A549 (cell line): ENCODE measurements at places on chromosomes 1 and 21.

DNA sequence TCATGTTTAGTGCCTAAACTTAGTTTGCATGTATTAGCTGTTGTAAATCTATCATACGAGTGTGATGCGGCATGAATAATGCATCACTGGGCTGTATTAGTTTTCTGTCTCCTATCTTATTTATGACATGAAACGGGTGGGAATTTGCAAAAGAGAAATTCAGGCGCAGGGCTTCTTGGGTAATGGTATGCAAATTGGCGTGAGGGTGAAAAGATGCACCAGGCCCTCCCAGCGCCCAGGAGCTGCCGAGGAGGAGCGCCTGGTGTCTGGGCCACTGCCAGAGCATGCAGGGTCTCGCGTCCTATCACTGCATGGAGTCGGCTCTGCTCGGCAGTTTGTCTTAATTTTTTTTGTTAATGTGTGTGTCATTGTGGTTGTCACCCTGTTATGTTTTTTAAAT, 82.9 kb upstream of the ACTL8 start:
- DNase-seq: no peak

GRCh38 chr1:202599669-202600431, 110.4 kb downstream of the SYT2 start:
- peak; percentile 83 for DNase-seq

GRCh38 chr21:38260426-38260825, 3.6 kb downstream of the KCNJ15 start:
- DNase-seq: no peak

GRCh38 chr1:174413632-174414031, 34.1 kb upstream of the GPR52 start:
- DNase-seq: peak; percentile 22

GRCh38 chr1:60423146-60423780, 349.7 kb upstream of the C1orf87 start:
- DNase-seq: no peak

GRCh38 chr1:33797849-33798248, 66.0 kb upstream of the HMGB4 start:
- DNase-seq: no peak

DNA sequence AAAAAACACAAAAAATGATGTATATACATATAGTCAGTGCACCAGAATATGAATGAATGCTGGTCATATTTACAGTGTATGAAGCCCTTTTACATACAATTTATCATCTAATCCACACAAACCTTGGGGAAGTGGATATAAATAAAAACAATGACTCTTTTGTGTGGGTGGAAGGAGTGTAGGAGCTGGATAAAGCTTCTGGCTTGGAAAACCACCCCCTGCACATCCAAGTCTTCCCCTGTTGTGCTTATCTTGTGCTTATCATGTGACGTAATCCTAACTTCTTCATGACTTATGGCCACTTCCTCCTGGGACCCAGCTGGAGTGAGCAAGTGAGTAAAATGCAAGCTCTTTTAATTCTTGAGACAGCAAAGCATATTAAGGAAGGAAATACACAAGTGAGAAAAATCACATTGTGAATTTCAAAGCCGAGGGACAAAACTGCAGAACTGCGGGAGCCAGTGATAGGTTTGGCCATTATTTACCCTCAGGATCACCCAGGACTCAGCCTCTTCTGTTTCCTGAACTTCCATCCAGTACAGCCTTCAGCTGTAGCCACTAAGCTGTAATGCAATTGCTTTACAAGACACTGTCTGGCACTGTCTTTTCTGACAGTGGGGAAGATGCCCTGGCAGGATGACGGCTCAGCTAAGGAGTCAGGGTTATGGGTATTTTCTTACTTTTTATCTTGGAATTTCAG, 104.0 kb upstream of the PPM1J start:
- DNase-seq: no peak

DNA sequence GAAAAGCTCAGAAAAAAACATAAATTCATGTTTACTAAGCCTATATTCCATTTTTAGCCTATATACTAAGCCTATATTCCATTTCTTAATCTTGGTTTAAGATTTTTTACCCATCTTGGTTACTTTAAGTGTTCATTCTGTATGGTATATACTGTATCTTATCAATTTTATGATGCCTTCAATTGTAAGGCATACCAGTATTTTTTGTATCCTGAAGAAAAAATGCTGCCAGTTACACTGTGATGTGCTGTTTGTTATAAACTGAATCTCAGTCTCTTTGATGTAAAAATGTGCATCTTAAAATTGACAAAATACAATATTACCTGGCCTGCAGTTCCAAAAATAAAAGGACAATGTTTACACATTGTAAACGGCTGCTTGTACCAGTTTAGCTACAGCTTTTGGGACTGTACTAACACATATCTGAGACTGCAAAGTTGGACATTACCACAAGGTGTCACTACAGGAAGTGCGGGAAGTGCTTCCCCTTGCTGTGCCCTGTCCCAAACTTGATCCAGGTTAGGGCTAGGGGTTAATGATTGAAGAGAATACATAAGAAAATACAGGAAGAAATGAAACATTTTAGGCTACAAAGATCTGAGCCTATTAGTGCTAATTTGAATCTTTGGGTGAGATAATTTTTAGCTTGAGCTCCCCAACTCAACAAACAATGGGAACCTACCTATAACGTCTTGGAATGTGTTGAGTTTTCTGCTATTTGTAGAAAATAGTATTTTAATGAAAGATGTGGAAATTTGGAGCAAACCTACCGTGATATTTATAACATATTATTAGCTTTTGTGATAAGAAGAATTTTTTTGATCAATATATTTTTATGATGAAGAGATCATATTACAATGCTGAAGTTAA, 108.9 kb downstream of the LBR start:
- peak; percentile 67 for DNase-seq

DNA sequence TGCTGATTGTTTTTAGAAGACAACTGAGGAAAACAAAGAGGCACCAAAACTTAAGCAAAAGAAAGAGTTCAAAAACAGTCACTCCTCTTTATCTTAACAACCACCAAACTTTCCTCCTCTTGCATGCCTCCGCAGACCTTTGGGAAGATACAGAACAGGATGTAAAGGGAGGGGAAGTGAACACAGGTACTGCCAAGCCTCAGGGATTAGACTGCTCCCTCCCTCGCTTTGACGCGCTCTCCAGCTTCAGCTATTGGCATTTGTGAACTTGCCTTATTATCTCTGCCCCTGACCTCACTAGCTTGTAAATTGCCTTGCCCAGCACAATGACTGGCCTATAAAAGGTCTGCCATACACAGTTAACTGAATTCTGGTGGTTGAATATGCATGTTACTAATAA, 4.8 kb upstream of the SRP9 start:
- DNase-seq: no peak

GRCh38 chr21:31317688-31318087, 26.4 kb downstream of the TIAM1 start:
- no peak for DNase-seq

DNA sequence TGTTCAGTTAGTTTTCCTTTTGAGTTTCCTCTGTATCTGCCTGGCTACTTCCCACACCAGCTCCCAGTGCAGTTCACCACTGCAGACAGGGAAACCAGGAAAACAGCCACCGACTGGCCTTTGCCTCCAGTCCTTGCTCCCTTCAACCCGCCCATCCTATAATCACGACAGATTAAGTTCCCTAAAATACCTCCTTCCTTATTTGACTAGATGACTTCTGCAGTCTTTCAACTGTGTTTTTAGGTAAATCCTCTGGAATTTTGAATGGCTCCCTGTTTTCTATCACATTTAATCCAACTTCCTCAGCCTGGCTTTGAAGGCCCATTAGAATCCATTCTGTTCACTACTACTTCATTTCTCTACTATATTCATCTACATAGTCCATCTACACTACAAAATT, 37.6 kb downstream of the BEND5 start:
- no peak for DNase-seq

- no peak for DNase-seq
Measured at GRCh38 chr1:176216031-176216430, 8.9 kb upstream of the COP1 start.

DNA sequence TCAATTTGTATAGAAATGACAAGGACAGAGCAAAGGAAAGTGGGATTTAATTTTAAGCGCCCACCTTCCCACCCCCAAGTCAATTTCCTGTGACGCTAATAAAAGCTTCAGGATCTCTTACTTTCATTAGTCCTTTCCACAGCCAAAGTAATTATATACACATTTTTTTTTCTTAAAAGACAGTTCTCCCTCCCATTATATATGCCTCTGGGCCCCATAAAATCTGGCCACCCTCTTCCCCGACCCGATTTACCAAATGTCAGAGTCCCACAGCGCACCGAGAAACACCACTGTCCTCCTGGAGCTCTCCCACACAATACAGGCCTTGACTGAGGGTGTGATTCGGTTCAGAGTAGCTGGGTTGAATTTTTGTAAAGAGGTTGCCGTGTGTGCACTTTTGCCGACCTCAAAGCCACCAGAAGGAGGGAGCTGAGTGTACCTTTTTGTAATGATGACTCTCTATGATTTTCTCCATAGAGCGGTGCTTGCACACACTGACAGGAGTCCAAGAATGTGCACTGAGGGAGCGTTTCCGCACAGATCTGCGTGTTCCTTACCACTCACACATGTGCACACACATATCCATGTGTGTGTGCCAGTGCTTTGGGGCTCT, 26.2 kb upstream of the IL10 start:
- DNase-seq: no peak

DNA sequence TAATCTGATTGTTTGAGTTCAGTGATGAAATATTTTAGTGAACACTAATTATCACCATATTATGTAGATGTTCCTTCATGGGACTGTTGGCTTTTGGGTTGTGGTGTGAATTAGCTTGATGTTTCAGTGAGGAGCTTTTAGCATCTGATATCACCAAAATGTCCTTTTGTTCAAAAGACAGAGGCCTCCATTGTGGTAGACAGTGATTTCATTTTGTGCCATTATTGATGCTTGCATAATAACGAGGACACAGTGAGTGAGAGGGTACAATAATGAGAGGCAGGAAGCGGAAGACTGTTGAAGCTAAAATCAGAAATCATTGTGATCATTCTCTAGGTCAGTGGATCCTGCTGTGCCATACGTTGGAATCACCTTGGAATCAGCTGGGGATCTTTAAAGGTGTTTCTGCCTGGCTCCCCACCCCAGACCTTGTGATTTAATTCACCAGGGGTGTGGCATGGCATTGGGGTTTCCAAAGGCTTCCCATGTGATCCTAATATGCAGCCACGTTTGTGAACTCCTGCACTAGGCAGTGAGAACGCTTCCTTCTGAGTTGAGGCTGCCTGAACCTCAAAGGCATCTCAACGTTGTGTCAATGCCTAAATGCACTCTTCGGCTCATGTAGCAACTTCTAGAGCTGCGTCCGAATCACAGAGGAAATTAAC, 82.1 kb upstream of the KIF1B start:
- DNase-seq: no peak

- no peak for DNase-seq
Measured at GRCh38 chr1:168483539-168483938, 60.3 kb downstream of the XCL2 start.

DNA sequence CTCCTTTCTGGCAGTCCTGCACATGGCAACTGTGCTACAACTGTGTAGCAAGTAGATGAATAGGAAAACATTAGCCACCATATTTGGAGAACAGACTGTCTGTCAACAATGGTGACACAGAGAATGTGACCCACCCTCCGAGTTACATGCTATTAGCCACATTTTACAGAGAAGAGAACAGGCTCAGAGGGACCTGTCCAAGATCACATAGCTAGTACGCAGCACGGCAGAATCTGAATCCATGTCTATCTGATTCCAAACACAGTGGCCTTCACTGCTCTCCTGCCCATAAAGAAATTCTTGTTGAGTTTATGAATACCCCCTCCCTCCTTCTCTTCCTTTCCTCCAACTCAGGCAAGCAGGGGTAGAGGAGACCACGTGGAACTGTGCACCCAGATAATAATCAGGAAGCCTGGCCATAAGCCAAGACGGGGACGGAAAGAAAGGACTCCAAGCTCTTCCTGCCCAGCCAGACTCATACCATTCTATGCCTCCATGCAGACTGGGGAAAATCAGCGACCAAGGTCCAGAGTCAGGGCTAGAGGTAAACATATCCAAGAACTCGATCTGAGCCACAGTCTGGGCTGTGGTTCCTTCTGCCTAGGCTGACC, 78.8 kb downstream of the TRABD2B start:
- no peak for DNase-seq

GRCh38 chr1:27760426-27760825, 12.6 kb upstream of the STX12 start:
- DNase-seq: no peak
